ENCODE measurements at places on chromosomes 5 and 9.

DNA sequence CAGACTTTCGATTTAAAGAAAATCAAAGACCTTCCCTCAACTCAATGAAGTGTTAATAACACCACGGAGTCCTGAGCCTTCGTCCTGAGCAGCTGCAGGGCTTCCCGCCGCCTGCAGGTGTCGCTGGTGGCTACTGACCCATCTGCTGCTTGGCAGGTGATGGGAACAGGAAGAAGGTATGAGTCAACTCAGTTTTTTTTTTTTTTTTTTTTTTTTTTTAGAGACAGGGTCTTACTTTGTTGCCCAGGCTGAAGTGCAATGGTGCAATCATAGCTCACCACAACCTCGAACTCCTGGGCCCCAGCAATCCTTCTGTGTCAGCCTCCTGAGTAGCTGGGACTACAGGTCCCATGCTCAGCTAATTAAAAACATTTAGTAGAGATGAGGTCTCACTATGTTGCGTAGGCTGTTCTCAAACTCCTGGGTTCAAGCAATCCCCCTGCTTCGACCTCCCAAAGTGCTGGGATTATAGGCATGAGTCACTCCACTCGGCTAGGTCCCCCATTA, 185.7 kb upstream of the IL12B start:
- DNase-seq = no peak

DNA sequence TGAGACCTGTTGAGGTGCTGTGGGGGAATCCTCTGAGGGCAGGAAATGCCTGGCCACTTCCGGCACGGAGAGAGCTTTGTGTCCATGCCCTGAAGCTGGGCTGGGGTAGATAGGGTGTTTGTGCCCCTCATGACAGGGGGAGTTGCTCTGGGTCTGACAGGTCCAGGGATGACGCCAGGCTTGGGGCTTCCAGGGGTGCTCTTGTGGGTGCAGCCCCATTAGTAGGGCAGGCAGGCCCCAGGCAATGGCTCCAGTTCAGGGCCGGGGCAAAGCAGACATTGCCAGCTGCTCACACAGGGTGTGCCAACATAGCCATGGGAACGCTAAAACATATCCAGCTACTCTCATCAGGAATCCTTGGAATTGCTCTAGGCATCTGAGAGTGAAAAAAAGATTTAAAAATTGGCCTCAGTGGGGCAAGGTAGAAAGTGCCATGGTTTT, 21.1 kb downstream of the PITX1 start:
- DNase-seq = no peak

GRCh38 chr5:83306572-83307241, 164.8 kb upstream of the VCAN start:
- DNase-seq = peak; percentile 6

- no peak for DNase-seq
Measured at GRCh38 chr5:111347021-111347420, 122.8 kb downstream of the CAMK4 start.

DNA sequence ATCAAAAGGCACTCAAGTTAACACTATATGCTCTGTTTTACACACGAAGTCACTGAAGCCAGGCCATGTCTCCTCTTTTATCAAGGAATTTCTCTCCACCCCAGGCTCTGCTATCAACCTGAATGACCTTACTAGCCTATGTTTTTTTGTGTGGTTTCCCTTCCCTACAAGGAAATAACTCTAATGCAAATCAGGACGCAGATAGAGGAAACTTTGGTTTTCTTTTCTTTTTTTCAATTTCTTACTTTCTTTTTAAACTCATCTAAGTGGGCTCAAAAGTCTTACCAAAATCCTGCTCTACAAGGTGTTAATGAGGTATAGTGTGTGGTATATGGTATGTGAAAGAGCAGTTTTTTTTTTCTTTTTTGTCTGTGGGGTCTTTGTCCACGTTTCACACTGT, 5.5 kb upstream of the SLC46A2 start:
- no peak for DNase-seq

DNA sequence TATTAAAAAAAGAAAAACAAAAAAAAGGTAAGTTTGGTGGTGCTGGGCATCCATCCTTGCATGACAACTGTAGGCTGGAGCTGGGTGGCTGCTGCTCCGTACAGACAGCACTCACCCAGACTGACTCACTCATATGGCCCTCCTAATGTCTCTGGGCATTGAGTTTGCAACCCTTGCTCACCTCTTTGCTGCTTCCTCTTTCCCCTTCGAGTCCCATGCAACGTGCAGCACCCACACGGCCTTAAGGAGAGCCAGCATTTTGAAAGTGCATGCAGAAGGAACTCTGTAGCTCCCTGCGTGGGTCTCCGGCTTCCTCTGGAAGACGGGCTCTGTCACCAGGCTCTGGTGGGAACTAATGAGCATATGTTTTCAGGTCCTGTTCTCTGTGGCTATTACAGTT, 60.5 kb upstream of the ENTREP1 start:
- no peak for DNase-seq

- DNase-seq = no peak
Measured at GRCh38 chr5:125258615-125259014, 512.2 kb upstream of the ZNF608 start.

- DNase-seq = no peak
Measured at GRCh38 chr5:14855366-14855765, 16.2 kb downstream of the ANKH start.

GRCh38 chr5:162052676-162053075, 14.9 kb upstream of the GABRG2 start:
- DNase-seq = no peak

- DNase-seq = no peak
Measured at GRCh38 chr9:2140600-2141223, 125.6 kb downstream of the SMARCA2 start.
